ENCODE measurements at places on chromosomes 5 and 9.

DNA sequence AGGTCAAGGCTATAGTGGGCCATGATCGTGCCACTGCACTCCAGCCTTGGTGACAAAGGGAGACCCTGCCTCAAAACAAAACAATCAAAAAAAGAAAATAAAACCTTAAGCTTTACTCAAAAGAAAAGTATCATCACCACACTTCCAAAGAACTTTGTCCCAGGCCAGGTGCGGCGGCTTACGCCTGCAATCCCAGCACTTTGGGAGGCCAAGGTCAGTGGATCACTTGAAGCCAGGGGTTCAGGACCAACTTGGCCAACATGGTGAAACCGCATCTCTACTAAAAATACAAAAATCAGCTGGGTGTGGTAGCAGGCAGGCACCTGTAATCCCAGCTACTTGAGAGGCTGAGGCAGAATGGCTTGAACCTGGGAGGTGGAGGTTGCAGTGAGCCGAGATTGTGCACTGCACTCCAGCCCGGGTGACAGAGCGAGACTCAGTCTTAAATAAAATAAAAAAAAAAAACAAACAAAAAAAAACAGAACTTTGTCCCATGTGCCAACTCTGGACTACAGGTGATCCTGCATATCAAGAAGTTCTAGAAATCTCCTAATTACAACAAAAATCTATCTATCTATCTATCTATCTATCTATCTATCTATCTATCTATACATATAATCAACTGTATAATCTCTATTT lies 19.7 kb downstream of the CLINT1 start:
- no peak for DNase-seq

GRCh38 chr9:133151041-133151440 lies 12.7 kb downstream of the GBGT1 start:
- no peak for DNase-seq

GRCh38 chr5:54470128-54470527 lies 14.6 kb downstream of the HSPB3 start:
- no peak for DNase-seq

DNA sequence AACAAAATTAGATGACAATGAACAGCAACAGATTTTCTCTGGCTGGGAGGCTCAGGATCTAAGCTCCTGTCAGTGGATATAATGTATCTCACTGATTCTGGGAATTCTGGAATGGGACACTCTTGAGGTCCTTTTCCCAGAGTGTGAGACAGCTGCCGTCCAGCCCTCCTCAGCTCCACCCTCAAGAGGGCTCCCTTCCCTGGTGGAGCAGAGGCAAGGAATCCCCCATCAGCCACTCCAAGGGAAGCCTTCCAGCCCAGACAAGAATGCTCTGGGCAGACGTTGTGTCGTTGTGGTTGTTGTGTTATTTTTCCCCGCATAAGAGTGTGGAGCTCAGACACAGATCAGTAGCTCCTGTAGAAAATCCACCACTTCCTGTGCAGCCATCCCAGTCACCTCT lies 47.7 kb upstream of the ATP10B start:
- DNase-seq: no peak

DNA sequence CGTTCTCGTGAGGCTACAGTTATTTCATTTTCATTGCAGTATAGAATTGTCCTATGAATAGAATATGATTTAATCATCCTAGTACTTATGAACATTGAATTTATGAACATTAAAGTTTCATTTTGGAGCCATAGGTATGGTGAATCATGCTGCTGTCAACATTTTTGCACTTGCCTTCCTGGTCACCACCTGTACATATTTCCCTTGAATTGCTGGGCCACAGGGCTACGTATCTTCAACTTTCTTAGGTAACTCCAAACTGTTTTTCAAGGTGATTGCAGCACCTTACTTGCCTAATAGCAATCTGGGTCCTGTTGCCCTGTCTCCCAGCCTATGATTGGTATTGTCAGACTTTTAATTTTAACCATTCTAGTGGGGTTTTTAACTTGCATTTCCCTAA lies 6.5 kb upstream of the RNF145 start:
- DNase-seq: no peak

DNA sequence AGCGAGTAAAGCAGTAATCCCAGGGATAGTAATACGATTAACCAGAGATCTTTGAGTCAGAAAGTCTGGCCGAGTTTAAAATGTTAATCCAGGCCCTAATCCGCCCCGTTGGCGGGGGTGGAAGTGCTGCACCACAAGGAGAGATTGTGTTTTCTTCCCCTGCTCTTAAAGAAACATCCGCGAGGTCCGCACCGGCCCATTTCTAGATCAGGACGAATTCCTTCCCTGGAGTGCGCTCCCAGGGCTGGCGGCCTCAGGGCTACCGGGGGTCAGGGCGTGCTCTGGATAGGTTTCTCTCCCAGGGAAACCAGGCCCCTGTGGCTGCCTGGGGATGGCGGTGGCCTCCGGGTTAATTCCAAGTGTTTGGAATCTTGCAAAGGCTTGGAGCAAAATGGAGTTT lies 9.3 kb upstream of the NEUROG1 start:
- no peak for DNase-seq
